ENCODE measurements at places on chromosomes 12 and 14.

DNA sequence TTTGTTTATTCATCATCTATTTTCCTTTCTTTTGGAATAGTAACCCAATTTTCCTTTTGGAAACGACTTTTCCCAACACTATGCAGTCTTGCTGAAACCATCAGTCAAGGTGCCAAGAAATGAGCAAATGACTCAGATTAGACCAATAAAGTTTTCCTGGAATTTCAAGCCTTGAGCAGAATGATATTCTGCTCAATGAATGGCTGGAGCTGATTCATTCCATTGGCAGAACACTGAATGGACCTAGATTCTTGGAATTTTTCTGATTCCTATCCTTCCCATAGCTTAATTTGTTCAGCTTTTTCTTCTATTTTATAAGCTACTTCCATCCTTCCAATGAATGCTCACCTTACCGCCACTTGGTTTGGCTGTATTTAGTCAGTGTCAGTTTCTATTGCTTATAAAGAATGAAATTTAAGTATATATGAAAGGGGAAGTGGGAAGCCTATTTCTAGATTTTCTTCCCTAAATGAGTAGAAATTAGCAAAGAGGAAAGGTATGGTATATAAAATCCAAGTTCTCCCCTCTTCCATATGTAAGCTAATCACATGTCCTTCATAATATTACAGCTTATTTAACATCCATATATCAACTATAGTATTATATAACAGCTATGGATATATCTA, 89.0 kb downstream of the C14orf39 start:
- no peak for DNase-seq

- DNase-seq: no peak
Observed at GRCh38 chr14:32468955-32469354, 139.9 kb downstream of the AKAP6 start.

- no peak for DNase-seq
Observed at GRCh38 chr14:94570440-94570839, 9.2 kb downstream of the SERPINA4 start.

DNA sequence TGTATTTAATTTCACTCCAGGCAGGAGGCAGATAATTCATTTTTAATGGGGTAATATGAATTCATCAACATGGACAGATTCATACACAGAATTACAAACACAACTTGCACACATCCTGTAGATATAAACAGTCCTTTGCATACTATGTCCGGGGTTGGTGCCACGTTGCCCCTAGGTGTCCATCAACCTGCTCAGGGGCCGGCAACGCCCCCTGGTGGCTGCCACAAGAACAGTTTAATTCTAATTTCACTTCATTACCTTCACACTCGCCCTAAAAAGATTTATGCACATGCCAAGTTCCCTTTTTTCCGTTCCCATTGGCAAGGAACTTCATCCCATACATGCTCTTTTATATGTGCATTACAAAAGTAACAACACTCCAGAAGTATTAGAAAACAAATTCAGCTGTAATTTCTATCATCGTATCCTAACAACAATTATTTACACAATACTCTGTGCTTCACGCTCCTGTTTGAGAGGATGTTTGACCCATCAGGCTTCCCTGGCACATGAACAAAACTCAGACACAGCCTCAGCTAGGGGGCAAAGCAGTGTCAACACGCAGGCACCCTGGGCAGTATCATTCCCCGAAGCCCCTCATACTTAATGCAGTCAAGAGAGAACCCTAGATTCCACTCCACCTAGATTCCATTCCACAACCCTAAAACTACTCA, 15.5 kb downstream of the MANSC1 start:
- DNase-seq: peak; percentile 61

- DNase-seq: no peak
Observed at GRCh38 chr12:125228519-125229260, 163.5 kb downstream of the AACS start.

DNA sequence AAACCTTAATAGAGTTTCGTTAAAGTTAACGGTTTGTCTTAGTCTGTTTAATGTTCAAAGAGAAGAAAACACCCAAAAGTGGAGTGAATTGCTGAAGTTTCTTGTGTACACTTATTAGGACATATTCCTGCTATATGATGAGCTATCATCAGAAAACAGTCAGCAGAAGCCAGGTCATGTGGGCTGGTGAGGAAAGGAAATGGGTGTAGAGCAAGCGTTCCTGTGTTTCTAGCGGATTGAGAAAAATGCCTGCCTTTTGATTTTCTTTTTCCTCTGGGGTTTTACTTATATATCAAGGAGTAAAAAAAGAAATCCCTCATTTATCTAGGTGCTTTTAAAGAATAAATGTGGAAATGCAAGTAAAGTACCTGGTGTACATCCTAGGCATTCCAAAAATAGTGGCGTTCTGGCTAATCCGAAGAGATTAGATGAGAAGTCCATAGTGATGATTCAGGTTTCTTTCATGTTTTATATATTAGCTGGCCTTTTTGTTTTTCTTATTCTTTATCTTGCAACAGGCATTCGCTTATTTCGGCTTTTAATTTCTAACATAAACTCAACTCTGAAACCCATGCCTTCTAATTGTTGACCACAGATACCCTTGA, 50.7 kb downstream of the FLRT2 start:
- DNase-seq: no peak

DNA sequence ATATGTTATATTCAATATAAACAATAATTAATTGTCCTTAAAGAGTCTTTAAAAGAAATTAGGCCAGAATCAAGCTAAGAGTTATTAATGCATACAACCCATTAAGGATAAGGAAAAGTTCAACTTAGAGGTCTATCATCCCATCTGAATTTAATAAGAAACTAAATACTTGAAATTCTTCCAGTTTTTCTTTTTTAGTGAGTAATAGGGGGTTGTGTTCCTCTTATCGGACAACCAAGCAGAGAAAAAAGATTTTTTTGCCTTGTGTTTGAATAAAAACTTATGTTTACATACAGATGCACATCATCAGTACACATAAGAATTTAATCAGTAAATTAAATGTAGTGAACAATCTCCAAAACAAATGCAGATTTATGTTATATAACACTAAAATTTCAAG, 32.5 kb downstream of the PAWR start:
- DNase-seq: no peak

- no peak for DNase-seq
Observed at GRCh38 chr12:50924439-50925341, 27.7 kb upstream of the HIGD1C start.

GRCh38 chr12:14289601-14290000, 75.9 kb upstream of the ATF7IP start:
- no peak for DNase-seq

GRCh38 chr14:34843011-34843554, 32.1 kb downstream of the BAZ1A start:
- DNase-seq: peak; percentile 45

GRCh38 chr12:42104087-42104486, 40.6 kb downstream of the GXYLT1 start:
- no peak for DNase-seq

DNA sequence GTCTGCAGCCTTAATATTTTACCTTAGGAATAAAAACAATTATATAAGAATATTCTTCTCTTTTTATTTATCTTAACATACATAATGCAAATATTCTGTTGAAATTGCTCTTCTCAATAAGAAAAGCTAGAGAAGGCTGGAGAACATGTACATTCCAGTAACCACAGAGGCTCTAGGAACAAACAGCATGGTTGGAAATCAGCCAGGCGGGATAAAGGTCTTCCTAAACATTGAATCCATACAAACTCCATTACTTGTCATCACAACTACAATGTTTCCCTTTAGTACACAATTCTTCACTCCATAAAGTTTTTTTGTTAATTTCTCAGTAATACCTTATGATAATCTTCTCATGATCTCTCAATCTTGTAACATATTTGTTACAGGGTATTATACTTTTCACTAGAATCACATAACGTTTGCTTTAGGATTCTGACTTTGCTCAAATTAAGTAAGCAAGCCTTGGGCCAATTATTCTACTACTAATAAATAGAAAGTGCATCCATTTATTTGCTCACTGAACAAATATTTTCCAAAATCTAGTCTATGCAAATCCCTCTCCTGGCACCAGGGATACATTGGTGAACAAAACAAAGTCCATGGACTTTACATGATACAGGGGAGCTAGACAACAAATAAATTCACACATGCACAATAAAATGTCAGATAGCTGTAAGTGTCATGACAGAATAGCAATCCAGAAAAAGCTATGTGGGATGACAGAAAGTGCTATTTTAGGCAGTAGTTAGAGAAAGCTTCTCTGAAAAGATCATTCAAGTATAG, 237.5 kb upstream of the TMTC1 start:
- no peak for DNase-seq

DNA sequence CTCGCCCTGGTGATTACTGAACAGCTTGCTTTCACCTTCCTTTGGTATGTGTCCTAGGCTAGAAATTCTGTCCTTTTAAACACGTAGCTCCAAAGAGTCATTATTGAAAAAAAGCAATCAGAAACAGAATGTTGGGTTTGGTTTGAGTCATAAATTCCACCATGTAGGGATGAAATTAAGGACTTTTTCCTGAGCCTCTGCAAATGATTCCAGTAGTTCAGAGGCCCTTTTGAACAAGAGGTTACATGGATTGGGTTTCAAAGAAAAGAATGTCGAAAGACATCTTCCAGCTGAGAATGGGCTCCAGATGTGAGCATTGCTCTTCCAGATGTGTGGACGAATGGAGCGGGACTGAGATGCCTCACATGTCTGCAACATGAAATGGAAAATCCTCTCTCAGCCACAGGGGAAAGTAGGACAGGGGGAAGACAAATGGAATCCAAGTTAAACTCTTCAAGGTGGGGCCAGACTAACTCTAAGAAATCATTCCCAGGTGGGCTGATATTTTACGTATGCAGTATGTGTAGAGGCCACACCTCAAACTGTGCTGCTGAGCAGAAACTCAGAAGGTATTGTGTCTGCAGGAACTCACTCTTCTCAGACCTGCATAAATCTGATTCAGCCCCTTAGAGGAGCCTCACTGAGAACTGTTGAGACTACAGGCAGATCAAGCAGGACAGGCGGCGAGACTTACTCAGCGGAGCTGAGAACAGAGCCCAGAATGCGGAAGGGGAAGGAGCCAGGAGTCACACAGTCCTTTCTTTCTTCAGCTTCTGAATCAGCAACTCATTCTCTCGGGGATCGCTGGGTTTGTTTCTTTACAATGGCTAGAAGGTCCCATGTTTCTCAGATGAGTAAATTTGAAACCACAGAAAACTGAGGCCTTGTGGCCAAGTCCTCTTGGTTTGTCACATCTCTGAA, 23.3 kb upstream of the EMP1 start:
- DNase-seq: no peak

All from CD8-positive, alpha-beta T cell (primary cell).